Right lung (tissue), 10 donors: ENCODE measurements at places on chromosomes 16 and 17. TPM values are rescaled to one million over a fixed set of nuclear protein-coding genes. Genes with fewer than 3 reads are reported as not detected.

TMC8 gene
- 5.6 TPM for polyA plus RNA-seq

- no peak for DNase-seq
Observed at GRCh38 chr16:56986361-56986760, 3.0 kb upstream of the NLRC5 start.

TP53TG3F gene
- polyA plus RNA-seq = not detected

DNA sequence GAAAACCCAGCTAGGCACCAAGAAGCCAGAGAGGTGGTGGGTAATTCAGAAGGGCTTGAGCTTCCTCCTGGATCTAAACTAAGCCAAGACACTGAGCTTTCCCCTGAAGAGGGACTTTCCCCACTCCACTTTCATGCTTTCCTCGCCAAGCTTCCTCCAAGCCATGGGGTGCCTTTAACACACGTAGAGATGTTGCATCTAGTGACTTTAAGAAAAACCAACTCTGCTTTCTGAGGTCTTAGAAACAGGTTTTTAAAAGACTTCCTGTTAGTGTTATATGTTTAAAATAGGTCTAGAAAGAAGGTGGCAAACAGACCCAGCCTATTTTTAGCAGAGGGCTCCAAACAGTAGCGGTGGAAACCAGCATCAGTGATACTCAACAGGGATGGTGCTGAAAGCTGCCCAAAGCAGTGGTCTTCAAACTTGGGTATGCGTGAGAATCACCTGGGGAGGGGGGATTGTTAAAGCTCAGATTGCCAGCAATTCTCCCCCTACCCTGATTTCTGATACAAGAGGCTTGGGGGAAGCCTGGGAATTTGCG is 585.6 kb downstream of the CDH13 start:
- no peak for DNase-seq

DNA sequence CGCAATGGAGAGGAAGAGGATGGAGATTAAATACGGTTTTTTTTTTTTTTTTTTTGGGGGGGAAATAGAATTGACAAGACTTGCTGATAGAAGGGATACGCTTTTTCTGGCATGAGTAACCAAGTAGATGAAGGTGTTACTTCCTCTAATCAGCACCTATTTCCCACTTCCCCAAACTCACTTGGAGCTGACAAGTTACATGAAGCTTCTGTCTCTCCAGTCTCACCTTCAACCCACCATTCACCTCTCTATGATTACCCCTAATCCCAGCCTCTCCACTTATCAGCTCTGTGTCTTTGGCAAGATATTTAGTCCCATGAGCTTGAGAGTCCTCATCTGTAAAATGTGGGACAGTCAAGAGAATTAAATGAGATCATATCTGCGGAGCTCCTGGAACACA is 185.9 kb upstream of the HS3ST3A1 start:
- DNase-seq = no peak

- no peak for DNase-seq
Observed at GRCh38 chr16:8943966-8944759, 19.5 kb downstream of the USP7 start.

VASN gene
- 11.2 TPM for polyA plus RNA-seq

DNA sequence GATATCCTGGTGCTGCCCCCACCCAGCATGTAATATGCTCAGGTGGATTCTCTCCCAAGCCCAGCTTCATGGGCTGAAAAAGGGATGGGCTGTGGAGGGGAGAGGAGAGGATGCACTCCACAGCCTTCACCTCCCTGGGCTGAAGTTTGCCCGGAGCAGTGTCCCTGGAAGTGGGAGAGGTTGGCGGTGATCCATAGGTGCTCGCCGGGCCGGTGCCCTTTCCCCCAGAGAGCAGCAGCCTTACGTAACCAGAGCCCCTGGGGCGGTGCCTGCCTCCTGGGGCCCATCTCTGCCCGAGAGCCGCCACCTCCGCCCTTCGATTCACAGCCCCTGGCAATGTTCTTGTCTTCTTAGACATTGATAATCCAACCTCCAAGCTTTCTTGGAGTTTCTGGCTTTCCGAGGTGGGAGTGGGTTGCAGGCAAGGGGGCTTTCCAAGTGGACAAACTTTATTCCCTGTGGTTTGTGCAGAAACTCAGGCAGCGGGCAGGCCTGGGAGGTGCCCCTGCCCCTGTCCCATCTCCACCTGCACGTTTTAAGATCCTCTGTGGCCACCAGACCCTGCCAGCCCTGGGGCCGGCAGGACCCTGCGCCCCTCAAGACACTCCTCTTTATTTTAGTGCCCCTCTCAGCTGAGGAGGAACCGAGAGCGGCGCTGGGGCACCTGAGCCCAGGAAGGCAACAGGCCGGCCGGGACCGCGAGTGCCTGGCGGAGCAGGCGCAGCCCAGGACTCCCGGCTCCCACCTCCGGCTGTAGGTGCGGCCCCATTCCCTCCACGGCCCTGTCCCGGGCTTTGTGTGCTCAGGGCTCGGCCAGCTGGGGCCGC is 3.1 kb upstream of the WDR90 start:
- DNase-seq = no peak

DNA sequence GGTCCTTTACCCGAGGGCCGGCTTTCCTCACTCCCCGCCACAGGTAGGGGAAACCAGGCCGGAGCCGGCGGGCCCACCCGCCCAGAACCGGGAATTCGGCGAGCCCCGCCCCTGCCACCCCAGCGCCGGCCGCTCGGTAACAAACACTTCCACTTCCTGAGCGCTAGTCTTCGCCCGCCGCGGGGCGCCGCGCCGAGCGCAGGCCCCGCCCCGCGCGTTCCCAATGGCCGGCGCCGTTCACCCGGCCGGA is 224 bp upstream of the NHERF1 start:
- DNase-seq = no peak

GRCh38 chr16:27582883-27583282 is 32.9 kb downstream of the KATNIP start:
- DNase-seq = no peak

GRCh38 chr17:64992325-64992802 is 64.2 kb downstream of the GNA13 start:
- DNase-seq = no peak

HS3ST4 gene
- 0.06 TPM for polyA plus RNA-seq

- no peak for DNase-seq
Observed at GRCh38 chr17:31467502-31468256, 76.2 kb downstream of the RAB11FIP4 start.
